ENCODE measurements at places on chromosomes 2 and 18.

DNA sequence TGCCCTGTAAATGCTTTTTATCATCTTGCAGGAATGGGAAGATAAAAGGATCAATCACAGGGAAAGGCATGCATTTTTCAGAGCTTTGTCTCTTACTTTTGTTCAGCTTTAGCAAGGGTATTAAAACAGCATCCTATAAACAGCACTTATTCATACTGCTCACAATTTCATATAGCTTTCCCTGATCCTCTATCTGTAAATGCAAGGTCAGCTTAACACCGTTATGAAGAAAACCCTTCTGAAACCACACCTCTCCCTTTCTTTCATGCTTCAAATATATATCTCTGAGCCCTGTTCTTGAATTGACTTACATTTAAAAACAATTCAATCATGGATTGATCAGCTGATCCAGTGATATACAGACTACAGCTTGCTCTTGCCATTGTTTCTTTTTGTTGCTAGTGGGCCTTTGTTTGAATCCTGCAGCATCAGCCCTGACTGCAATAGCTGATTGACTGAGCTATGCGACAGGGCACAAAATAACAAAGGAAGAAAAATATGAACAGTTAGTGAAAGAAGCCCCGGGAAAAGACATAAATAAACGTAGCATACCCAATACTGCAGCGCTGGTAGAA lies 795.5 kb upstream of the CDH2 start:
- DNase-seq, result no peak

GRCh38 chr2:46392561-46393346 lies 86.6 kb upstream of the TMEM247 start:
- DNase-seq, result no peak

DNA sequence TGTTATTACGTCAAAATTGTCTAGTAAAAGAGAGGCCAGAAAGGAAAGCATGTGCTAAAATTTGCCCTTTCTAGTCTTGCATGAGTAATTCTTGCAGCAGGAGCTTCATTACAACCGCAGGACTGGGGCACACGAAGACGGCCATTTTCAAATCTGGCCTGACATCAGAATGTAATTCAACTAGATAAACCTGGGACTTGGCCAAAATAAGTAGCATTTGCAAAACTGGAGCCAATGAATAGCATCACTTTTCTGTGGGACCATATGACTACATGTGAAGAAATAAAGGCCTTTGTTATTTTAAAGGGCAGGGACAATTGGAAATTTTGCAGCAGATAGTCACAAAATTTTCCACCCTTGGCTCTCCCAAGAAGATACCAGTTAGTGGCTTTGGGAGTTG lies 3.0 kb upstream of the FZD7 start:
- no peak for DNase-seq

- no peak for DNase-seq
Measured at GRCh38 chr2:135874777-135875365, 1.4 kb downstream of the MCM6 start.

DNA sequence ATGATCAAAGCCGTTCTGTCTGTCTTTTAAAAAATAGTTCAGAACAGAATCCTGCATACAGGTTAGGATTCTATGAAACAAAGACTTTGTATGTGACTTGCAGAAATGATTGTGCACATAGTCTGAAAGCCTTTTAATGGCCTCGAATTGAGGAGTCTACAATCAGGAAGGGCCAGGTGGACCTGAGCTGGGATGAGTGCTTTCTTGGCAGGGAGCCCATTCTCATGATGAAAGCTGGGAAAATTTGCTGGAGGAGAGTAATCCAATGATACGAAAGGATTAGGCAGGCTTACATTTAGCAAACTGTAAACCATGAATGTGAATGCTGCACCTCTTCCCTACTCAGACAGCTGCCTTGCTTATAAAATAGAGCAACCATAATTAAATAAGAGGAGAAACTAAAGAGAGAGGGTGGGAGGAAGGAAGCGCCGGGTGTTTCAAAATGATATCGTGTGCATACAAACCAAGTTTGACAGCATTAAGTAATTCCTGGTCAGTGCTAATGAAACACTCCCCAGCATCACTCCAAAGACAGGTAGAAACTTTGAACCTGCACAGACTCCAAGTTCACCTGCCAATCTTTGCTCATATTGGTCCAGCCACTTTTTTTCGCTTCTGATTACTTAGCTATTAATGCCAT lies 23.7 kb upstream of the CXCR4 start:
- no peak for DNase-seq

- DNase-seq, result no peak
Measured at GRCh38 chr2:75054296-75054695, 95.9 kb downstream of the POLE4 start.

GRCh38 chr2:233082931-233083755 lies 23.0 kb downstream of the INPP5D start:
- DNase-seq, result no peak

DNA sequence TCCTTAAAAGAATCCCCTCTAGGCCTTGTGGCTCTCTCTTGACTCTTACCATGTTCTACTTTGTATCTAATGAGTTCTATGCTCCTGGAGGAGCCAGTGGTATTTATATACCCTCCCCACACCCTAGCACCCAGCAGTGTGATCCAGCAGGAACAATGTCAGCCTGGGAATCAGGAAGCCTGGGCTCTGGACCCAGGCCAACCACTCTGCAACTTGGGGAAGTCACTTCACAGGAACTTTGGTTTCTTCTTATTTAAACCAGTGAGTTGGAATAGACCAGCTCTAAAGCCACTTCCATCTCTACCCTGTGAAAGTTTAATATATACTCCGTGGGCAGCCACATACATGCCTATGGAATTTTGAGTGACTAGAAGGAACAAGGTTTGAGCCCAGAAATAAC lies 11.6 kb upstream of the SPTBN1 start:
- DNase-seq, result no peak

GRCh38 chr2:74696829-74697228 lies 42.8 kb downstream of the SEMA4F start:
- DNase-seq, result no peak

DNA sequence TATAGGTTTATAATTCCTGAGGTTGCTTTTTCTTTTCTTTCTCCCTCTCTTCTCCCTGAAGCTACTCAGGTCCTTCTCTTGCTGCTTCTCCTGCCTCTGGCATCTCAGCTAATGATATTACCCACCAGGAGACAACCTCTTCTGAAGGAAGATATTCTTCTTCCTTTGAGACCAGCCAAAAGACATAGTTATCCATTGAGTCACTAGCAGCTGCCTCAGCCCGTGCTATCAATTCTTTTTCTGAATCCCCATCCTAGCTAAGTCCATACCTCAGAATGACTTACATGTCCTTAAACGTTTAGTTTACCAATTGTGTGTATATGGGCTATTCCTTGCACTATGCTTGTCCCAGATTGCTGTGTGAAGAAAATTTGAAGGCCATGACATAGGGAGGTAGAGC lies 25.0 kb upstream of the RNF103 start:
- no peak for DNase-seq

- DNase-seq, result no peak
Measured at GRCh38 chr2:164039270-164039669, 303.5 kb upstream of the FIGN start.

- DNase-seq, result no peak
Measured at GRCh38 chr2:71256421-71256820, 29.5 kb upstream of the PAIP2B start.

- DNase-seq, result no peak
Measured at GRCh38 chr2:42935692-42936671, 143.6 kb upstream of the HAAO start.

- no peak for DNase-seq
Measured at GRCh38 chr2:170812710-170813600, 3.7 kb upstream of the GAD1 start.

DNA sequence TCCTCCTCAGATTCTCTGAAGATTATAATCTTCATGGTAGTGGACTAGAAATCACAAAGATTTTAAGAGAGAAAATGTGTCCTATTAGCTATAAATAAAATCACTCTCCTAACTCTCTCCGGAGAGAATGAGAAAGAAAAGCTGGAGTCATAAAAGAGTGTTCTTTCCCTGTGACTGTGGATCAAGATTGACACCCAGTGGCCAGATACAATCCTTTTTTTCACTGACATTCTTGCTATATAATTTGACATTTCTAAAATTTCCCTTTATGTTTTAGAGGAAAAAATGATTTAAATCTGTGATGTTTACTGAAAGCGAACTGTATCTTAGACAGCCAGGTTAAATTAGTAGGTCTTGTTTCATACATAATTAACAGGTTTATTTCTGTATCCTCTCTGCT lies 35.4 kb upstream of the LRP2 start:
- DNase-seq, result no peak

DNA sequence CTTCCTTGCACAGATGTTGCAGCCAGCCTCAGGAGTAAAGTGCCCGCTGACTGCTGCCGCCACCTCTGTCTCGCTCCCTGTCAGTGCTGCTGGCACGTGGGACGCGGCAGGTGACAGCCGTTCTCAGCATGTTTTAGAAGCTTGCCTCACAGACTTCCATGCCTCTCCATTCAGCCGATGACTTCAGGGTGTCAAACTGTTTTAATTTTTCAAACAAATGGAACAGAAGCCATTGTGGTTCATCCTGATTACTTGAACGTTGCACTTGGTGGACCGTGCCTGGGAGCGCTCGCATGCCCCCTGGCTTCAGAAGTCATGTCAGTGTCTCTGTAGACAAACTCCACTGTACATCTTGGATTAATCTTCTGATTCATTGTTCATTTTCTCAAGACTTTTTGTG lies 62.7 kb upstream of the EML6 start:
- no peak for DNase-seq

GRCh38 chr2:236061497-236061896 lies 106.7 kb downstream of the GBX2 start:
- DNase-seq, result no peak

- DNase-seq, result no peak
Measured at GRCh38 chr2:55165626-55166025, 66.5 kb downstream of the CLHC1 start.

DNA sequence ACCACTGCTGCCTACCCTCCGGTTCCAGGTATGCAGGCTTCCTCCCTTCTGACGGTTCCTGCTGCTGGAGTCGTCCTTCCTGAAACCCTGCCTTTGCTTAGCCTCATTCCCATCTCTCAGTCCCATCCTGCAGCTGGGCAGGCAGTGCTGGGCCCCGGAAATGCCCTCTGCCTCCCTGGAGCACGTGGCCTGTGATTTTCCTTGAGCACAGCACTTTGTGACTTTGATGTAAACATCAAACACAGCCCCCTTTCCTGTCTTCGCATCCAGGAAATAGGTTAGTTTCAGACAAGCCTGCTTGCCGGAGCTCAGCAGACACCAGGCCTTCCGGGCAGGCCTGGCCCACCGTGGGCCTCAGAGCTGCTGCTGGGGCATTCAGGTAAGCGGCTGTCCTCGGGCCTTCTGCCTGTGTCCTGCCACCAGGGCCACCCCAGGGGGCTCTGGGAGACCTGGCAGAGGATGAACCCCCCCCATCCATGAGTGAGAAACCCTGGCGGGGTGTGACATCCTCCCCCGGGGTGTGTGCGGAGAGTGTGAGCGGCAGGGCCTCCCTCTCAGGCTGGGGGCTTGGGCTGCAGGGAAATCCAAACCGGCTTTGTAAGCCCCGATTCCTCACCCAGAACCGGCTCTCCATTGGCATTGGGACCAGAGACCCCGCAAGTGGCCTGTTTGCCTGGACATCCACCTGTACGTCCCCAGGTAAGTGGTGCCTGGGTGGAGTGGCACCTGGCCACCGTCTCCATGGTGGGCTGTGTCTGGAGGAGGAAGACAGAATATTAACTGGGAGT lies at the start of gene ZAP70:
TSS of gene ZAP70 (plus strand) at position 281 of the 788 bp plus-strand sequence. CDS start 10,461 bp downstream, outside the sequence.
- DNase-seq, result peak; percentile 68

DNA sequence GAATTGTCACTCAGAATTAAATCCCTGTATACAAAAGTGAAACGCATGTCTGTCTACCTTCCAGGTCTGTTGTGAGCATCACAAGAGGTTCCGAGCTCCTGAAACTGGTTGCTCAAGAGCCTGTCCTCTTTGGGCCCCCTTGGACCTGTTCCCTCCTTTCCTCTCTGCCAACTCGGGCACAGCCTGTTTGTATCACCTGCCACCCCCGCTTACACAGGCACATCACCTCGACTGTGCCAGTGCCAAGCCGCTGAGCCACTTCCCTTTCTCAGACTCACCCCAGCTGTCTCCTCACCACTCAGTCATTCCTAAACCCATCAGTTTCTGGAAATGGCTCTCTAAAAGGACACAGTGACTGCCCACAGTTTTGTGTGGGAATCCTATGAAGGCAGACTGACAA lies 3.1 kb downstream of the EFR3B start:
- DNase-seq, result no peak

- no peak for DNase-seq
Measured at GRCh38 chr2:84723831-84724230, 157.1 kb downstream of the TRABD2A start.

DNA sequence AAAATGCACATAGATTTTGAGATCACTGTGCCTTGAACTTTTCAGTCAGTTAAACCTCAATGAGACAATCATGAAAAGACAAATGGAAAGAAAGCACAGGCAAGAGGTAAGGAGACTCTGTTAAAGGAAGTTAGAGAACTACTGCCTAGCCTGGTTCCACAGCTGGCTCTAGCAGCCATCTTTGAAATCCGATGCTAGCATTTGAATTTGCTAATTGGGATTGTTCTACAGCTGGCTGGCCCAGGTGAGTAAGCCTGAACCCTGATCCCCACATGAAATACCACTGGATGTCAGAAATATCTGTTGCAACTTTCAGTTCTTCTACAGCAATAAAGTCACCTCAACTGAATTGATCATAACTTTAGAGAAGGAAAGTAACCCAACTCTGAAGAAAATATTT lies 315.2 kb upstream of the CHAC2 start:
- no peak for DNase-seq

DNA sequence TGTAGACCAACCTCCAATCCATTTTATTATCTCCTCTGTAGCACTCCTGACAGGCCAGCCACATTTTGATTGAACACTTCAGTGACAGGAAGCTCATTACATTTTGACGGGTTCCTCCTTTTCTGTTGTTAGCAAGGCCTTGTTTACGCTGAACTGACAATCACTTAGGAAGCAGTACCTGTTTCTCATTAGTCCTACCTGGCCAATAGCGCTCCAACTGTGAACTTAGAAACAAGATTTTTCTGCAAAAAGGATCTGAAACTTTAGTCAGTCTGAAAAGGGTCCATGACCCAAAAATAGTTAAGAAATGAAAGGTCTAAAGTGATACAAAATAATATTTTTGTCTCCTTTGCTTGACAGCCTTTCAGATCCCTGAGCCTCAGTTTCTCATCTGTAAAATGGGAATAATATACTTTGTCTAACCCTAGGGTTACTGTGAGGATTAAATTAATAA lies 119.6 kb upstream of the MSTN start:
- DNase-seq, result no peak
